Left ventricle myocardium inferior (tissue), 1 donor: ENCODE measurements at places on chromosomes 16 and 17.

DNA sequence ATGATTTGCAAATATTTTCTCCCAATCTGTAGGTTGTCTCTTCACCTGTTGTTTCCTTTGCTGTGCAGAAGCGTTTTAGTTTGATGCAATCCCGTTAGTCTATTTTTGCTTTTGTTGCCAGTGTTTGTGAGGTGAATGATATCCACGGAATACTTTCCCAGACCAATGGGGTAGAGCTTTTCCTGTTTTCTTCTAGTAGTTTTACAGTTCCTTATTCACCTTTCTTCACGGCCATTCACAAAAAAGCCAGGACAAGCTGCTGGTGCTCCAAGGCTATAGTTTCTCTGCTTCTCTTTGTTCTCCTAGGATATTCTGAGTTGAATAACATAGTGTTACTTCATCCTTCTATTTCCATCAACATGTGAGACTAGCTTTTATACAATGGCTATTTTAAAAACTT is 98.7 kb downstream of the UTP18 start:
- DNase-seq, result no peak

DNA sequence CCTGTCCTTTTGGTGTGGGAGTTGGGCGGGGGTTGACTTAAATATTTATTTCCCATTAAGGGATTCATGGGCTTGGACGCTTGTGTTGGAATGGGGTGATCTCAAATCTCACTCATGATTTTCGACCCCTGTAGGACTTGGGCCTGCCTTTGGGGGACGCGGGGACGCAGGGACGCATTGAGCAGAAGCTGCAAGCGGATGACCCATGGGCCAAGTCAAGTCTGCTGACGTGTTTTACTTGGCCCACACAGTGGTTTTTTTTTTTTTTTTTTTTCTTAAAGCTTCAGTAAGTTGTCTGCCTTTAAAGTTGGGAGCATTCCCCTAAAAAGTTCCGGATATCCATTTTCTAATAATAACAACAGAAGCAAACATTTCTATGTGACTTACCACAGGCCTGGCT is 28.9 kb downstream of the CMIP start:
- peak; percentile 25 for DNase-seq

DNA sequence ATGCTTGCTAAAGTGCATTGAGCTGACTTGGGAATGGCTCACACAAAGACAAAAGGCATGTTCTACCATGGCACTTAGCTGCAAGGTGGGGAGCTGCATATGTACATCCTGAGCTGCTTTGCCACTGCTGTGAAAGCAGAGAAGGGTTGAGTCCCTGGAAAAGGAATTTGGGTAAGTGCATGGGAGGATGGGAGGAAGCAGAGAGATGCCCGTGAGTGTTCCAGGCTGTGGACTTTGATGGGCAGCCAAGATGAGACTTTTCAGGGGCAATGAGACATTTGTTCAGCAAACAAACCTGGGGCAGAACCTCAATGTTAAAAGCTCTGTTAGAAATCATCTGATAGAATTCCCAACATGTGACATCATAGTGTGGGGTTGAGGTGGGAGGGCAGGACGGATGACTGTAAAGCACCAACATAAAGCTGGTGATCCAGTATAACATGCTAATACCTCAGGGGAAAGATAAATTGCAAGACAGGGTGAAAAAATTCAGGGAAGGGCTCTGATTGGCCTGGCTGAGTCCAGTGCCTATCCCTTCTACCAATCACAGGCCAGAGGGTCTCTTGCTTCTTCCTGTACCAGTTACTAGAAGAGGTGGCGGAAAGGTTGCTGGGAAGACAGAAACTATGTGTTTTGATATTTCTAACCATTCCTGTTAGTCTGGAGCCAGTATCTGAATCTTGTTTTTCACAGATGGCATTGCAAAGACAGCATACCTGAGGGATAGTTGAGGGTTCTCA is 163.2 kb downstream of the UTP18 start:
- no peak for DNase-seq

GRCh38 chr16:20484726-20485125 is 33.4 kb downstream of the ACSM2A start:
- DNase-seq, result no peak
